Central memory CD4-positive, alpha-beta T cell (primary cell): ENCODE measurements at places on chromosomes 2 and 18.

- no peak for DNase-seq
Observed at GRCh38 chr2:157290525-157290924, 33.0 kb downstream of the GALNT5 start.

GRCh38 chr18:60372596-60372995, at the start of gene MC4R:
Gene MC4R (minus strand): TSS chr18:60372775. CDS start chr18:60372349, 426 bp downstream.
- DNase-seq: no peak

DNA sequence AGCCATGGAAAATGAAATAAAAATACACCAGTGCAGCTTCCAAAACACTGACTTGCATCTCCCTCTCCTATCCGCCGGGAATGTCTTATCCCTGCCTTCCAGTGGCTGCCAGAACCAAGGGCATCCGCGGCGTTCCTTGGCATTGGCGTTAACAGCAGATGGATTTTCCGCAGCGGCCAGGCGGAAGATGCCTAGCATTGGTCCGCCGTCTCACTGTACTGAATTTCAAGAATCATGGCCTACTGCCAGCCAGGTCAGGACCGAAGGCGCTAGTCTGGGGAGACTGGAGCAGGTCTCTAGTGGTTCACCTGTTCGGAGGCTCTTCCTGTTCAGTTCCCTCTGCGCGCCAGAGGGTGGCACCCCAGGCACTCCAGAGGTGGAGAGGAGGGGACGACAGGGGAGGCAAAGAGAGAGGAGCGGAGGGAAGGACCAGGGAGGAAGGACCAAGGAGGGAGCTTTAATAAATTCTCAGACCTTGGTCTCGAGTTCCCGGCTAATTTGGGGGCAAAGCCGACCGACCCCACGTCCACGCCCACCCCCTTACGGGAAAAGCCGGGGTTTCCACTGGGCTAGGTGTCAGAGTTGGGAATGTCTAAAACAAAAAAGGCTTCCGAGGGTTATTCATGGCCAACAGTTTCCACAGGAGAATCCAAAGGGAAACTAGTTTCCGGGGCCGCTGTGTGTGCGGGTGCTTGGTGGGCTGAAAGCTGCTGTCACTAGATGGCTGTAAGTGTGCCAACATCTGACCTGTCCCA, 3.7 kb upstream of the BCL2L11 start:
- DNase-seq: peak; percentile 63

DNA sequence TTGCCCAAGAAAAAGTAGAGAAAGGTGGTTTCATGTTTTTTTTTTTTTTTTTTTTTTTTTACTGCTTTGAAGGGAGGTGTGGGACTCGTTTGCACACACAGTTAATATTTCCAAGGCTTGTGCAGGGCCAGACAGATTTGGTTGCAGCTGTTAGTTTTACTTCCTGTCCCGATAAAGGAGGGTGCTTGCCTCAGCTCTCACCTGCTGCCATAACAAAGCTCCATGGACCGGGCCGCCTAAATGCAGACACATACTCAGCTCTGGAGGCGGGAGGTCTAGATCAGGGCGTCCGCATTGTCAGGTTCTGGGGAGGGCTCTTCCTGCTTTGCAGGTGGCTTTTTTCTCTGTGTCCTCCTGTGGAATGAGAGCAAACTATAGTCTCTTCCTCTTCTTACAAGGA, 69.9 kb downstream of the ODC1 start:
- DNase-seq: peak; percentile 35

DNA sequence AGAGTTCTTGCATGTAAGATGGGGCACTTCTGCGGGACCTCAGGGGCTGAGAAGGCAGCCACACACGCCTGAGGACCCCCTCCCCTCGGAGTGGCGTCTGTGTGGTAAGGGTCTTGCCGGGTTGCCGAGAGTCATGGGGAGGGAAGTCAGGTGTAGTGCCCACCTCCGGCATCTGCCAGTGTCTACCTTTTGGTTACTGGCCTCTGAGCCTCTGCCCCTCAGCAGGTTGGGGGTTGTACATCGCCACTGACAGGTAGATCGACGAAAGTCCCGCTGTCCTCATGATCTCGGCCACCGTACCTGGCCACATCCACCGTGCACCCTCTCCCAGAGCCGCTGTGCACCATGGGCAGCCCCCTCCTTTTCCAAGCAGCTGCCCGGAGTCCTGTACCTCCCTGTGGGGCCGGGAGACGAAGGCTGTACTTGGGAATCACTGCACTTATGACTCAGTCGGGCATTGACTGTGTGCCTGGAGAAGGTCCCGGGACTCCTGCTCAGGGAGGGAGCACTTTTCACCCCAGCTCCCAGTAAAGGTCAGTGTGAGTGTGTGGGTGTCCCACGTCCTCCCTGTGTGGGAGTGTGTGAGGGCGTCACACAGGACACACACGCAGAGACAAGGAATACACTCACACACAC, 332.4 kb upstream of the MYT1L start:
- no peak for DNase-seq

DNA sequence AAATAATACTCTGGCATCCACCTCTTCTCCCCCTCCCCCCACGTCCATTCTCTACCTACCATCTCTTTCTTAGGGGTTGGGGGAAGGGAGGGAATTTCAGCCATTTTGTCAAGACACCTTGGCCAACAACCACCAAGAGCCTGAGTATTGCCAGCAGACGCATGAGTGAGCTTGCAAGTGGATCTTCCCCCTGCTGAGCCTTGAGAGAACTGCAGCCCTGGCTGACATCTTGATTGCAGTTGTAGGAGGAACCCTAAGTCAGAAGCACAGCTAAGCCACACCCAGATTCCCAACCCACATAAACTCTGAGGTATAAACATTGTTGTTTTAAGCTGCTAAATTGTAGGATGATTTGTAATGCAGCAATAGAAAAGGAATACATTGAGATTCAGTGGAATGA, 165.6 kb downstream of the TMEFF2 start:
- no peak for DNase-seq

DNA sequence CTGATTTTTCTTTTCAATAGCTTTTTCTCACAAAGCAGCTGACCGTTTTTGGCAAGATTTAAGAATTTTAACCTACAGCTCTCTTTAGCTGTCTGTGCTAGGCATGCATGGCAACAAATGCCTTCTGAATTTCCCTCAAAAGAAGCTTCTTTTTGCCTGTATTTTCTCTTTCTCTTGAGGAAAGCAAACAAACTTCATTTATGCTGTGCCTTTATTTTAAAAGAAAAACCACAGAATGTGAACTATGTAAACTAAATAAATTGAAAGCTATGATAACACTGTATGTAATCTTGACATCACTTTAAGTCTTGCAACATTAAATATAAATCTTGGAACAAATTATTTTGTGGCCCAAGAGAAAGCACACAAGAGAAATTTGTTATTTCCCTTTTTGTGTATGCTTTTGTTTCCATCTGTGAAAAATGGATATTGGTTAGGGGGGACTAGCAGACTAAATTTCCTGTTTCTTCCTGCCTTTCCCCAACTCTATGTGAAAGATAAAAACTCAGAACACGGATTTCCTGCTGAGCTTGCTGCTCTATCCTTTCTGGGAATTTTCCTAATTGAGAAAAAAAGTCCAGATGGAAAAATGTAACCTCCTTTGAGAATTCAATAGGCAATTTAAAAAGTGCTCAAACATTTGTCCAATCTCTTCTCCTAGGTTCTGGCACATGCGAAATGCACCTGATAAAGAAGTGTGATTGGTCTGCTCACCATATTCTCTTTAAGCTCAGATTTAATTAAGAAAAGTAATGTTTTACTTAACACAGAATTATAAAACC, 20.9 kb upstream of the TFPI start:
- no peak for DNase-seq

GRCh38 chr18:3585656-3586509, 135.9 kb downstream of the TGIF1 start:
- DNase-seq: peak; percentile 48

- no peak for DNase-seq
Observed at GRCh38 chr2:108565778-108566375, 31.6 kb downstream of the LIMS1 start.

GRCh38 chr2:44168681-44169154, at the start of gene PPM1B:
Gene PPM1B (plus strand): TSS chr2:44168875. CDS start chr2:44201200, 32,325 bp downstream.
- no peak for DNase-seq

DNA sequence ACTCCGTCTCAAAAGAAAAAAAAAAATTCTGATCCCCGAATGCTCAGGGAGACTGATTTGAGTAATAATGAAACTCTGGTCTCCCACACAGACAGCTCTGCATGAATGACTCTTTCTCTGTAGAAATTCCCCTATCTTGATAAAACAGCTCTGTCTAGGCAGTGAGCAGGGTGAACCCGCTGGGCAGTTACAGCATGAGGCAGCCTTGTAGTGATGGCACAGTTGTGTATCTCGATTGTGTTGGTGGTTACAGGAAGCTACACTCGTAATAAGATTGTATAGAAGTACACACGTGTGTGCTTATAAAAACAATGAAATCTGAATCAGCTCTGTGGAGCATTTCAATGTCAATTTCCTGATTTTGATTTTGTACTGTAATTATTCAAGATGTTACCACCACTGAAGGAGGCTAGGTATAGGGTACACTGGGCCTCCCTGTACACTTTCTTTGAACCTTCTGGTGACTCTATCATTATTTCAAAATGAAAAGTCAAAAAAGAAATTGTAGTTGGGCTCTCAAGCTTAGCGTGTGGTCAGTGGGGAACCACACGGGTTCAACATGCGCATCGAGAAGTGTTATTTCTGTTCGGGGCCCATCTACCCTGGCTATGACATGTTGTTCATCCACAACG, 34.9 kb upstream of the ATP8B1 start:
- DNase-seq: no peak

- no peak for DNase-seq
Observed at GRCh38 chr2:9690716-9691498, 60.1 kb upstream of the YWHAQ start.

DNA sequence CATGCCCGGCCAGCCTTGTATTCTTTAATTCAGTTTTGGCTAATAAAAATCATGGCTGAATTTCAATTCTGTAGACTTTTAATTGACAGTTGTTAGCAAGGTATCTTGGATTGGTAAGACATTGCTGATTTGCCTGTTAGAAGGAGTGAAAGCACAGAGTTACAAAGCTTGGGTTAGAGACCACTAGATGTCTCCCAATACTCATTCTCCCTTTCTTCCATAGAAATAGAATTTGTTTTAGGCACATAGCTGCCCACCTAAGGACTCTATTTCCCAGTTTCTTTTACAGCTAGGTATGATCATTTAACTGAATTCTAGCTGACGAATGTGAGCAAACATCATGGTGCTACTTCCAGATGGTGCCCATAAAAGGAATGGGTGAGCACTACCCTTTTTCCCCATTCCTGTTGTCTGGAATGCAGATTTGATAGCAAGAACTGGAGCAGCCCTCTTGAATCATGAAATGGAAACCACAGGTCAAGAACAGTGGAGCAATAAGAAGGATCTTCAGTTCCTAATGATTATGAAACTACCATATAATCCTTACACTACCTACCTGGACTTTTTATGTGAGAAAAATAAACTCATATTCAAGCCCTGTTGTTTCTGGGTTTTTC, 17.5 kb downstream of the PECR start:
- no peak for DNase-seq

GRCh38 chr2:195590199-195590860, 66.7 kb upstream of the SLC39A10 start:
- no peak for DNase-seq

- no peak for DNase-seq
Observed at GRCh38 chr2:26540961-26541360, 63.0 kb upstream of the OTOF start.

GRCh38 chr2:124039762-124040291, 14.7 kb downstream of the CNTNAP5 start:
- DNase-seq: no peak

- DNase-seq: no peak
Observed at GRCh38 chr18:50717563-50717962, 102.3 kb downstream of the MRO start.

- DNase-seq: no peak
Observed at GRCh38 chr18:24414349-24415003, 12.0 kb upstream of the IMPACT start.

- DNase-seq: no peak
Observed at GRCh38 chr18:22182884-22183697, 13.7 kb downstream of the GATA6 start.

- DNase-seq: no peak
Observed at GRCh38 chr2:206713746-206714145, 4.5 kb downstream of the DYTN start.

DNA sequence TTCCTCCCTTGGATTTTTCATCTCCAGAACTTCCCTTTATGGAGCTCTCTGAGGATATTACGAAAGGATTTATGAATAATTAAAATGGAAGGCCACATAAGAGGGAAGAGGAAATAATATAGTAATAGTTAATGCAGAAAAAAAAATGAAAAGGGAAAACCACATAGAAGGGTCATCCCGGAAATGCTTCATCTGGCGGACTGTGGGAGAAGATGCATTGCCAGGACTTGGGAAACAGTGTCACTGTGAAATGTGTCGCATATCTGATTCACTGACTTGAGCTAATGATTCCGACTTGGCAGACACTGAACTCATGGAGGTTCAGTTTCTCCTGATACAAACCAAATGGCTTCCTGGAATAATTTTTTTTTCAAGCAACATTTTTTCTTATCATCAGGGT, 129.9 kb upstream of the RMP24 start:
- DNase-seq: no peak

GRCh38 chr2:42903821-42904575, 111.6 kb upstream of the HAAO start:
- DNase-seq: no peak

DNA sequence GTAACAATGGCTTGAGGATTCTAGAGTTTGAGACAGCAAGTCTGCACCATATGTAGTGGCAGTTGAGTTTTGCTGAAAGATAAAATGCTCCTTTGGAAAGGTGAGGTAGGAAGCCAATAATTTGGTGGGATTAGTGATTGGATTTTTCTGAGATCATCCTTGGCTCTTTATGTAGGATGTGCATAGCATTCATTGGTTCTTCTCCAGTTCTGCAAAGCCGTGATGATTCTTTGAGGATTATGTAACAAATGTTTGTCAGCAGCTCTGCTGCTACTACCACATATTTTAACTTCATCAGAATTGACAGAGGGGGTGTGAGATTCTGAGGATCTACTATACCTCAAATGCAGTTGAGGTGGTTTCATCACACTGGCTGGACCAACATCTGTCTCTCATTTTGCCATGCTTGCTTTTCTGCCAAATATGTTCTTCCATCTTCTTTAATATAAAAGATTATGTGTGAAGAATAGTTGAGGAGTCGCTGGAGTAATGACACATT, 188.9 kb upstream of the RASGRP3 start:
- no peak for DNase-seq
